Activated CD8-positive, alpha-beta T cell treated with anti-CD3 and anti-CD28 coated beads for 36 hours (primary cell): ENCODE measurements at places on chromosomes 7 and 10.

DNA sequence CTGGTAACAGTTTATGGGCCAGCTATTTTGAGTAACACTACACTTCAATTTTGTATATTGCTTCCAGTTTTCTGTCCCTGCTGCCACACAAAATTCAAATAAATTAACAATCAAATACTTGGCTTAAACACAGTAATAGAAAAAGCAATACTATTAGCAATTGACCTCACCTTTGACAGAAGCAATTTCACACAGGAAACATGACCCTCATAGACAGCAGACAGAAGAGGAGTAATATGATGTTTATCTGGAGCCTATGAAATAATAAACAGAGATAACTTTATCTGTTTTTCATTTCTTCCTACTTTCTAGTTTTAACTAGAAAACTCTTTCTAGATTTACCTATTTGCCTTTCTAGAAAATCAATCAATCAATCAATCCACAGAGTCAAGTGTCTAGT is 26.7 kb downstream of the MTPN start:
- DNase-seq = no peak

GRCh38 chr7:23017309-23017708 is 3.4 kb upstream of the HYCC1 start:
- no peak for DNase-seq

GRCh38 chr7:37916017-37916672 is 472 bp downstream of the SFRP4 start:
- DNase-seq = peak; percentile 12

GRCh38 chr10:35668865-35669650 is 27.0 kb upstream of the FZD8 start:
- DNase-seq = no peak

GRCh38 chr10:122503886-122504609 is 42.7 kb downstream of the HTRA1 start:
- DNase-seq = no peak

DNA sequence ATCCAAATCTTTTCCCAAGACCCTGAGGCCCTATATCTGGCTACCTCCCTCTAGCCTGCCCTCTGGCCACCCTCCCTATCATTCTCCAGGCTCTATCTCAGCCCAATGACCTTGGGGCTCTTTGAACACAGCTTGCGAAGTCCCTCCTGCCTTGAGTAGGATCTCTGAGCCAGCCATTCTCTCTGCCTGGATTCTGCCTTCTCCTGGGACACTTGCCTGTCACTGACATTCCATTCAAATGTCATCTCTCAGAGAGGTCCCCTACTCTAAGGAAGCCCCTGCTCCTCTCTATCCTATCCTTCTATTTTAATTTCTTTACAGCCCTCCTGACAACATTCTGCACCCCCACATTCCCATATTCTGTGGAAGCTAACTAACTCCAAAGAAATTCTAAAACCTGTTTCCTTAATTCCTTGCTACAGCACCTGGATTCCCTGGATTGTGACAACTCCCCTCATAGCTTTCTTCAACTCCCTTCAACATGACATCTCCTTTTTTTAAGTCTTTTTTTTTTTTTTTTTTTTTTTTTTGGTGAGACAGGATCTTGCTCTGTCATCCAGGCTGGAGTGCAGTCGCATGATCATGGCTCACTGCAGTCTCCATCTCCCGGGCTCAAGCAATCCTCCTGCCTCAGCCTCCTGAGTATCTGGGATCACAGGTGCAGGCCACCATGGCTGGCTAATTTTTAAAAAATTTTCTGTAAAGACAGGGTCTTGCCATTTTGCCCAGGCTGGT is 81.0 kb upstream of the ASAH2 start:
- no peak for DNase-seq

- no peak for DNase-seq
Measured at GRCh38 chr10:117014835-117015234, 9.8 kb upstream of the SHTN1 start.

DNA sequence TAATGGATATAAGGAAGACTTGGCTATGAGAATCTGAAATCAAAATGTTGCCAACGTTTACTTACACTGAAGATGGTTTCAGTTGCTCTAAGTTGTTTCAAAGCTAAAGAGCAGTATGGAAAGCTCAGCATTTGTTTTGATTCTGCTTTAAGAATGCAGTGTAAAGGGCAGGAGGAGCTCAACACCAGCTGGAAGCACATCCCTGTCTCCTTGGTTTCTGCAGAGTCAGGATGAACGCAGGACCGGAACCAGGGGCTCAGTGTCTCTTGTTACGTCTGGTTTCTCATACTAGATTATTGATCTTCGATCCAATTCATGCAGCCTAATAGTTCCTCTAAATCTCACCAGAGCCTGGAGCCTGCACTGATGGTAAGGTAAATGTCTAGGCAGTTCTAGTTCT is 24.1 kb downstream of the ZRANB1 start:
- DNase-seq = no peak

DNA sequence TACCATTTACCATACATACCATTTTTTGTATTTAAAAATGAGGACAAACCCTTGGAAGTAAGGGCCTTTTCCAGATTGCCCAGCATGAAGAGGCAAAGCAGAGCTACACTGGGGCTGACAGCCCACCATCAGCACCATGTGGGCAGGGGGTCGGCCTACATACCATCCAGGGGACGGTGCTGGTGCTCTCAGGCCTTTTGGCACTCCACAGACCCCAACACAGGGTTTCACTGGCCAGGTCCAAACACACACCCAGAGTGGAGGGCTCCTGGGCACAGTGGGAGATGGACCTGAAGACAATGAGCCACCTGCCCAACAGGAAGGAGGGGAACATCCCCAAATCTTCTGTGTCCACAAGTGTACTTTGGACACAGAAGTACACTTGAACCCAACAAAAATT is 69.2 kb upstream of the CAMK2B start:
- no peak for DNase-seq

- no peak for DNase-seq
Measured at GRCh38 chr7:143331179-143331801, 15.4 kb downstream of the CLCN1 start.

DNA sequence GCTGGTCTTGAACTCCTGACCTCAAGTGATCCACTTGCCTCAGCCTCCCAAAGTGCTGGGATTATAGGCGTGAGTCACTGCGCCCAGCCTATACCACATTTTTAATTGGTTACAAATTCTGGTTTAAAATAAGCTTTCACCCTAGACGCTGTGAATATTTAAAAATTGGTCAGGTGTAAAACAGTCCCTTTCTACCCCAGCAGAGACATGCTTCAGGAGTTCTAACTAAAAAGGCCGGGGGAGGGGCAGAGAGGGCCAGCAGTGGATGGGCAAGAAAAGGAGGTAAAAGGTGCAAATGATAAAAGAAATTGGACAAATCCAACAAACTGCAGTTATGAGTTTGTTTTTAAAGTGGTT is 70.0 kb downstream of the WAPL start:
- no peak for DNase-seq

DNA sequence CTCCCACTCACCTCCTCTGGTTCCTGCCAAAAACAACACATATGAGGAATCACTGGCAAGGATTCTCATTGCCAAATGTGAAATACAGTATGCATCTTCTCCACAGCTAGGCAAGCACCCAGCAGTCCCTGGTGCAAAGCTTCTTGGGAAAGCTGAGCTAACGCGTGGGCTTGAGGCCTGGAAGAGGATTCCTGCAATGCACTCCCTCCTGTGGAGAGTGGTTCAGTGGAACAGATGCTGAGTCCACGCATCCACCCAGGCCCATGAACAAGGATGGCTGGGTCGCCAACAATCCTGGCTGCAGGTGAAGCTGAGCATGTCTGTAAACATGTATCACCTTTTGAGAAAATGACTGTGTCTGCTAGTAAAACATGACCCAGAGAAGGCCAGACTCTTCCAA is 113.2 kb upstream of the CHST15 start:
- no peak for DNase-seq

DNA sequence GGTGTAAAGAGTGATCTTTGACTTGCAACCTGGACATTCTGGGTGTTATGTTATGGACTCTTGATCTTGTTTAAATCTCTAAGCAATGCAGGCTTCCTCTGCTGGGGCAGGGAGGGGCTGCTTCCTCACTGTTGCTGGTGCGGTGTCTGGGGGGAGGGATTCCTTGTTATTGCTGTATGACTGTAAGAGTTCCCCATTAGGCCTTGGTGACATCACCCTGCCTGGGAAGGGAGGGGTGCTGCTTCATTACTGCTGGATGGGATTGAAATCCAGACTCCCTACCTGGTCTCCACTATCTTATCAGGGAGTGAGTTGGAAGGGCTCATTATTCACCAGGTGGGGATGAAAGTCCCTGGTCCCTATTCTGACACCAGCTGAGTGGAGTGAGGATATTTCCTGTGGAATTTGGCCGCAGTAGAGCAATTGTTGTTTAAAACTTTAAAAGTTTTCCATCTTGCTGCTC is 8.8 kb downstream of the OGDH start:
- DNase-seq = peak; percentile 34

DNA sequence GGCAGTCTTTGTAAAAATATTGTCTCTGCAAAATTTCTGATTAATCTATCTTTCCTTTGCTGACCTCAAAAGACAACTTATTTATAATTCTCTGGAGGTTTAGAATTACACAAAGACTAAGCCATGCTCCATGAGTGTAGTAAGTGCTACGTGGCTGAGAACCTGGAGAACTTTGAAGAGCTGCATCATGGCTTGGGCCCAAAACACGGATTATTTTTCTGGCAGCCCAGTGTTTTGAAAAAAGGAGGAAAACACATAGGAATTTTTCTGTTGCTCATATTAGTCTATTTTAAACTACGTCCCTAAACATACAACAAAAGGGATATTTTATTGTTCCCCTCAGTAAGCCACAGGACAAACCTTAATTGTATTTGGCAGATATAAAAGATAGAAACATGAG is 360.7 kb upstream of the MYO3A start:
- no peak for DNase-seq

DNA sequence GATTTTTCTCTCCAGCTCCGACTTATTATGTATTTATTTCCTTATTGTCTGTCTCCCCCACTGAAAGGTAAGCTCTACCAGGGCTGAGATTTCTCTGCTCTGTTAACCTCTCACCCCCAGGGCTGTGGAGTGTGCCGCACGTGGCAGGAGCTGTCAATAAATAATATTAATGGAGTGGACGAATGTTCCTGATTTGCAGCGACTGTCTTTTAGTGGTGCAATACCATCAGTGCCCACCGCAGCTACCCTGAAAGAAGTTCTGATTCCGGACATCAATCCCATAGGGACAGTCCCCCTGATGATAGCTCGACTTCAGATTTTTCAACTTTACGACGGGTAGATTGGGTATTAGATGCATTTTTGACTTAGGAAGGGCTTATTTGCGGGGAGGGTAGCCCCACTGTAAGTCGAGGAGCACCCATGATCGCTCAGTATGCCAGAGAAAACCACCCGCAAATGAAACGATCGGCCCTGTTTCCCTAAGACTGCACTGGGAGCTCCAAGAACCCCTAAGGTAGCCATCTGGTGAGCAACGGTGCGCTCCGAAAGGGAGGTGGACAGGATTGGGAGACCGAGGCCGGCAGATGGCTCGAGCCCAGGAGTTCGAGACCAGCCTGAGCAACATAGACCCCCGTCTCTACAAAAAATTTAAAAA is 986 bp upstream of the PPP2R2D start:
- DNase-seq = peak; percentile 29

DNA sequence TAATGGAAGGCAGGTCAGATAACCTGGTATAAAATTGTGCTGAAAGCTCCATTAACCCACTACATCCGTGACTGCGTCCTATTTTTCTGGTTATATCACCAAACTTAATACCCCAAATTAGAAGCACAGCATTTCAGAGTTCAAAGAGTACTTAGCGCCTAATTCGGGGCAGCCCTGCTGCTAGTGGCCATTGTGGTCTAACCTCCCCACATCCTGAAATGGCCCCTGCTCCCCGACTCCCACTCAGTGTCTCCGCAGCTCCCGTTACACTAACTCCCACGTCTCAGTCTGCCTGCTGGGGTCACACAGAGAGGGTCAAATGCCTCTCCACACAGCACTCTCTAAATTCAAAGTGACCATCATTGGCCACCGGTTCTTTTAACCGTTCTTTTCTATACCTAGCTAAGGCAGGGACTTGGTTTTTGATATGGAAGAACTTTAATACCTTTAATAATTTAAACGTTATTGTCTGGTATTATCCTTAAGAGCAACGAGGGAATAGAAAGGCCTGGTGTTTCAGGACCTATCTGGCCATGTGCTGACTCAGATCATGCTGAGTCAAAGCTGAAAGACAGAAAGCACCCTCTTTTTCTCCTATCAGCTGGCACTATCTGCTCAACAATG is 117.1 kb downstream of the KMT2E start:
- peak; percentile 25 for DNase-seq

DNA sequence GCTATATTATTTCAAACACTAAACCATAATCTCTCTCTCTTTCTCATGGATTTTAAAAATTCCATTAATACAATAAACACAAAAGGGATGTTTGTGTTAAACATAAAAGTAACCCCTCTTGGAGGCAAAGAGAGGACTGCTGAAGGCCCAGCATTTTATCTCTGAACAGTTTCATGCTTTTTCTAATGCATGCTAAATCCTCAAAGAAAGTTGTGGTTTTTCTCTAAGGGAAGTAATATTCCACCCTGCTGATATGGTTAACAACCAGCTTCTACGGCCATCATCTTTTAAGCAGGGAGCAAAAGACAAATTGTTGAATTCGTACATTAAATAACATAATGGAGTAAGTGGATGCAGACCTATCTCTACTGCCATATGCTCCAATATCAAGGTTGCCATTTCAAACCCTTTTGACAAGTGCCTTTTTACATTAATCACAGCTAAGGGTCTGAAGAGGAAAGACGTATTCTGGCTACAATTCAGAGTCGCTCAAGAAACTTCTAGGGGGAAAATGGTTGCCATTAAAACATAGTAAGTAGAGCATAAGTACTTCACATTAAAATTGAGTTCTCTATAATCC is 103.1 kb downstream of the SLC25A13 start:
- no peak for DNase-seq

DNA sequence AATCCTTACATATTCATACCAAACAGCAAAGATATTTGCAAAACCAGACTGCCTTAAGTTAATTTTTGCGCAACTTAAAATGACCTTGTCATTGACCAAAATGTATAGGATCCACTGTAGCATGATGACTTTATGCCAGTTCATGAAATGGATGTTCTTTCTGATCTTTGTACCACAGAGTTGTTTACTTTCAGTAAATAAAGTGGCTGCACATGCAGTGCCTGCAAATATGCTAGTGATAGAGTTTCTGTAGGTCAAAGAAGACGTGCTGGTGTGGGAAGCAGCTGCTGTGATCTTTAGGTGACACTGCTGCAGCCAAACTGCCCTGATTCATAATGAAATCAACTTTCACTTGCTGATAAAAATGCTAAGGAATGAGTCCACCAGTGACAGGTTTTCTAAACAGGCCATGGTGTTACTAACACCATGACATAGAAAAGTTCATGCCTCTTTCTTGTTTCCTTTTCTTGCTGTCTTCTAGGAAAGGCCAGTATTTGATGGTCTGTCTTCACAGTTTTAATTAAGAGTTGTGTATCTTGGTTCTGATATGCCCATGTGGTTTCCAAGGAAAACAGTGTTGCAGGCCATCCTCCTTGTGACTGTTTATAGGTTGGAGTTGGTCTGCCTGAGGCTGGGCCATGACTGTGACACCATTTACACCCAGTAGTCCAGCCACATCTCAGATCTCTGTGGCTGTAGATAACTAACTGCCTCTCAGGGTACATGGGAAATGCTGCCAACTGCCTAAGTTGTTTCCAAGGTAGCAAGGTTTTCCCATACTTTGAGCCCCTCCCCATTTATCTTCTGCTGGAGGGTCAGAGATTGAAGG is 62.5 kb downstream of the INSYN2A start:
- DNase-seq = no peak

GRCh38 chr7:86814661-86815379 is 171.1 kb downstream of the GRM3 start:
- no peak for DNase-seq

GRCh38 chr7:92736870-92737269 is 99.5 kb downstream of the CDK6 start:
- DNase-seq = no peak
